ENCODE measurements at places on chromosomes 12 and 14.

DNA sequence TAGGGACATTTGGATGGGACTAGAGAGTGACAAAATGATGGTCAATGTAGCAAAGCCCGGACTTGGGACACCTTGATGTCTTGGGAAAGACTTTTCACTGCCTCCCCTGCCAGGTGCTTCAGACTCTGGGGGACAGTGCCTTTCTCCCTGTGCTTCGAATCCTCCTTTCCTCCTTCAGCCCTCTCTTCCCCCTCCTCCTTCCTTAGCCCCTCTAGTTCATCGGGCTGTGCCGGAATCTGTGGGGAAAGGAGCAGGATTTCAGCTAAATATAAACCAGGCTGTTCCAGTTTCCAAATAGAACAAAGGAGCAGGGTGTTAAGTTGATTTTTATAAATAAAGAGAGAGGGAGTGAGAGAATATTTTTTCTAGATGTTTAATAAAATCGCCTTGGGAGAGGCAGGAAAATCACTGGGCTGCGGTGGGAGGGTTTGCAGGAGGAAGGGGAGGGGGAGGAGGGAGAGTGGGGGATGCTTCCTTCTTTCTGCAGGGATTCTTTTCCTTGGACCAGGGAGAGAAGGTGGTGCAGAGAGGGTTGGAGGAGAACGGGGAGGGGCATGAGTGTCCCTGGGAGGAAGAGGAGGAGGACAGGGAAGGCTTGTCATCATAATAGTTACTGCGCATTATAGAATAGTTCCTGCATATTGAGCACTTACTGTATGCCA is 21.3 kb upstream of the CABP1 start:
- no peak for DNase-seq

DNA sequence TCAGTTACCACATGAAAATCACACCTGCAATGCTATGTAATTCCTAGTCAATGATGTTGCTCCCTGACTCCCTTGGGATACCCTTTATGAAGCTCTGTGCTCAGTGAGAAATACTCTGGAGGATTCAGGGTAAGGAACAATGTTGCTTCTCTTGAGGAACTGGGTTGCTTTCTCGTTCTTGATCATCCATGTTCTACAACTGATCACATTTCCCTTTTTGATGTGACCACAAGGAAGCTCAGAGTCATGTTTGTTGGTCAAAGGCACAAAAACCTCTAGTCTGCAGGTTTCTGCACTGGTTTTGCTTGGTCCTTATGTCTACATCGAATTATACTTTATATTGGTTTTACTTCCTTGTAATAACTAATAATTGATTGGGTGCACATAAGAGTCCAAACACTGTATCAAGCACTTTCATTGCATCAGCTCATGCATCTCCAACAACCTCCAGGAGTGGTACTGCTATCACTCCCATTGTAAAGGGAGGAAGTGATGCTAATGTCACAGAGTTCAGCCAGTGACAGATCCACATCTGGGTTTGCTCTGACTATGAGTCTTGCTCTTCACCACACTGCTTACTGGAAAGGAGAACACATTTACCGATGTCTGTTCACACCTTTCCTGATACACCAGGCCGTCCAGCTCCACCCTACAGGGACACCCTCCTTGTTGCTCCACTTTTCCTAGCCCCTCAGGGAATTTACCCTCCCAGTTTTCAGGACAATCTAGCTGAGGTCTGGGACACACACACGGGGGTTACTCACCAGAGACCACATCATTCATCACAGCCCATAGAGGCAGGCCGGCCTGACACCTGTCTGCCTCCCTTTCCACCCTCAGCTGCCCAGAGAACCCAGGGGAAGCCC is 41.0 kb downstream of the CMKLR1 start:
- DNase-seq = no peak

DNA sequence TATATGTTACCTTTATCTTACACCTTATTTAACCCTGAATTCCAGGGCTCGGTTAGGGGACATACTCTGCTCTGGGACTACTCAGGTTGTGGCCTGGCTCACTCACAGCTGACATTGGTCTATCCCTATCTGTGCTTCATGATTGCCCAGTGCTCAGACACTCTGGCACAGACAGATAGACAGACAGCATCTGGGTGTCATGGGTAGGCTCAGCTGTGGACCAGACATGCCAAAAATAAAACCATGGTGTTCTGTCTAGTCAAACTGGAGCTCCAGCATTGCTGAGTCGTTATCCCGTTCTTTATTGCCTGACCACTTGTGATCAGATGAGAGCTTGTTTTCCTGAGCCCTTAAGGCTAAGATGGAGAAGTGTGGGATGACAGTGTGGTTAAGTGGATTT is 29.0 kb downstream of the FBXW8 start:
- DNase-seq = no peak

DNA sequence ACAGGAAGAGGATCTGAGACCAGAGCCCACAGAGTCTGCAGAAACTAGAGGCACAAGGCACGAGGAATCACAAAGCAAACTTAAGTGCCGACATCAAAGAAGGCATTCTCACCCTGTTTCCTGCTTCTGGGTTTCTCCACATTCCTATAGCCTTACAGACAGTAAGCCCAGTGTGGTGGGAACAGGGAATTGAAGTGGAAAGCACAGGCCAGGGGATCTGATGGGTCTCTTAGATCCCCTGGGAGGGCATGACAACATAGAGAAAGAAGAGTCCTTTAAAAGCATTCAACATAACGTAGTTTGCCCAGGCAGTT is 75.6 kb upstream of the FRMD6 start:
- DNase-seq = peak; percentile 28

DNA sequence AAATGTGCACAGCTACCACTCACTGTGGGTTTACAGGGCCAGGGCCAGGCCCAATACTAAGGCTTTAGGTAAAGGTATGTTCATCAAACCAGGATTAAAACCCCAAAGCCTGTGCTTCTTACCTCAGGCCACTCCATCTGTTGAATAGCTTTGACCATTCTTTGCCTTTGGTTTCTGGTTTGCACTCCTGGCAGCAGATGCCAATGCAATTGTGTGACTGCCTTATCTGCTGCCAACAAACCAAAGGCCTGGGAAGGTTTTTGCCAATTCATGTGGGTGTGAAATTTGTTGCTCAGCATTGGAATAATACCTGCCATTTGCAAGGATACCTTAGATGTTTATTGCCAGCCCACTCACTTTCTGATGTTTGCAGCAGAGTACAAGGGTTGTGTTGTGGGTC is 221.6 kb downstream of the C12orf75 start:
- DNase-seq = no peak

- no peak for DNase-seq
Measured at GRCh38 chr14:104268295-104268694, 129.9 kb downstream of the KIF26A start.

DNA sequence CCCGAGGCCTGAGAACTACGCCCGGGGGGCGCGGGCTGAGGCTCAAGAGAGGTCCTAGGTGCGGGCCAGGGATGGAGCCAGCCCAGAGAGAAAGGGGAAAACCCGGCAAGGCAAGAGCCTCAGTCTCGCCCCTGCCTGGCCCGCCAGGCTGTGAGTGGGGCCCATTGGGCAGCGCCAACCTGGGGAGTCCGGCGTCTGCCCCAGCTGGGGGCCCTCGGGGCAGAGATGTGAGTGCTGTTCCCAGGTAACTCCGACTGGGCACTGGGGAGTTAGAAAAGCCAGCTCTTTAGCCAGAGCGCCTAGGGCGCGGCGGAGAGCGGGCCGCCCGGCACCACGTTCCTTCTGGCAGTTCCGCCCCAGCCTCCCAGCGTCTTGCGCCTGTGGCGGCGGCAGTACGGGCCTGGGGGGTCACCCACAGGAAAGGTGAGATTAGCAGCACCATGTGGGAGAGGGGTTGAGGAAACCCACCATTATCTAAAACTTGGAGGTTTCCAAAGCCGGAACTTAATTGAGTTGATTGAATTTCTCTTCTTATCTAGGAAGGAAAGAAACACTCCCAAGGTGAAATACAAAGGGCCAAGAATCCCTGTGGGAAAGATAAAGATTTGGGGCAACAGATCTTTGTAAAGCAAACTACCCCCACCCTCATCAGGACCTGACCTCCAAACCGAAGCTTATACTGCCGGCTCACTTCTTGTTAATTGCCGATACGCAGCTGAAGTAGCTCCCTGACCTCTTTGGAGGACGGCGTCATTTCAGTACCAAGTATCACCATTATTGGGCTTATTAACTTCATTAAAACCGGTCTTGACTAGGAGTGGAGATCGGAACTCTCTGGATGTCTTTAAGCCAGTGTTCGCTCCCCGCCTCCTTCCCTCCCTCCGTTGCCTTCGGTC is 11.6 kb downstream of the OTX2 start:
- DNase-seq = no peak

GRCh38 chr12:958588-959123 is 9.2 kb upstream of the RAD52 start:
- DNase-seq = no peak

DNA sequence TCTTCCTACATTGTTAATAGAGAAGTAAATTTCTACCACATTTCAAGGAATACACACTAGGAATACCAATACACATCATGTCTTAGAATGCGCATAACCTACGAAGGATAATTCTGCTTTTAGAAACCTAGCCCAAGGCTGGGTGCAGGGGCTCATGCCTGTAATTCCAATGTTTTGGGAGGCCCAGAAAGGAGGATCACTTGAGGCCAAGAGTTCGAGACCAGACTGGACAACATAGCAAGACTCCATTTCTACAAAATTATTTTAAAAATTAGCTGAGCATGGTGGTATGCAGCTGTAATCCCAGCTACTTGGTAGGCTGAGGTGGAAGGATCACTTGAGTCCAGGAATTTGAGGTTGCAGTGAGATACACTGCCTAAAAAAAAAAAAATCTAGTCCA is 206.9 kb downstream of the SOX5 start:
- no peak for DNase-seq

- DNase-seq = no peak
Measured at GRCh38 chr12:44441155-44441554, 435.0 kb downstream of the NELL2 start.

GRCh38 chr14:54258382-54258781 is 138.4 kb upstream of the CDKN3 start:
- no peak for DNase-seq

GRCh38 chr12:122046145-122046544 is 24.5 kb downstream of the BCL7A start:
- DNase-seq = no peak

DNA sequence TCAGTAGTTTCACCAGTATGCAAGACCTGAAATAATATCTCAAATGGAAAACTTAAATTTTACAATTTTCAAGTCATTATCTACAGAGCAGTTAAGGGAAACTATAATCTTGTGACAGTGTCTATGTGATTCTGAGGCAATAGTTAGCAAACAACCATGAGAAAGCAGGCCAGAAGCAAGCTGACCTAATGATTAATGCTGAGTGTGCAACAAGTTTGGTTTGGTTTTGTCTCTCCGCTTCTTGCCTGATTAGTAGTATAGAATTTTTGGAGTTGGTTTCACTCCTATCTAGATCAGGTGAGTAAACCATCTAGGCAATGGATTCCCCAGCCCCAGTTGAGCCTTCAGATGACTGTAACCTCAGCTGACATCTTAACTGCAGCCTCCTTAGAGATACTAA is 212.9 kb upstream of the NAV3 start:
- no peak for DNase-seq

DNA sequence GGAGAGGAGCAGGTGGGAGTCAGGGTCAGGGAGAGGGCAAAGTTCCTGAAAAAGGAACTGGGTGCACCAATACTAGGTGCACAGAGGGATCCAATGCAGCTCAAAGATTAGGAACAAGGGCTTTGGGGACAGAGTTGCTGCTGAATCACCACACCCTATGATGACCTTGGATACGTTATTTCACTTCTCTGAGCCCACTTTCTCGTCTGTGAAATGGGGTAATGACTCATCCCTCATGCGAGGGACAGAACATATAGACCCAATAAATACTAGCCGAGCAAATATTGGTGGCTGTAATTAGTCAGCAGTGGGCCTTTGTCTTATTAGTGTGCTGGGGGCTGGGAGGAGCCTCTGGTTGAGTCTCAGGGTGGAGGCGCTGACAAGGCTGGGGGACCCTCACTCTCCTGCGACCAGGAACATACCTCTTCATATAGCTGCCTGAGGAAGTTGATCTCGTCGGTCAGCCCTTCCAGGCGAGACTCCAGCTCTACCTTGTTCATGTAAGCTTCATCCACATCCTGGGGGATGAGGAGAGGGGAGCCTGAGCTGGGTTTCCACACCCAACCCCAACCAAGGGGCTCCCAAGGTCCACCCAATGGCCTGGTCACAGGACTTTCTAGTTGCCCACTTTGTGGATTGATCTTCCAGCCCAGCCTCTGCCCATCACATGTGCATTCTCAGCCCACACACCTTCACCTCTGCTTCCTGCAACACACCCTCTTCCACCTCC is 4.5 kb downstream of the KRT8 start:
- no peak for DNase-seq

GRCh38 chr12:109582636-109583035 is 9.0 kb downstream of the MVK start:
- no peak for DNase-seq

GRCh38 chr14:77562681-77563080 is 53.8 kb downstream of the SPTLC2 start:
- no peak for DNase-seq

- DNase-seq = no peak
Measured at GRCh38 chr14:102778338-102779083, 1.3 kb downstream of the TRAF3 start.

GRCh38 chr14:83467811-83468210 is 1934.2 kb upstream of the SEL1L start:
- DNase-seq = no peak

DNA sequence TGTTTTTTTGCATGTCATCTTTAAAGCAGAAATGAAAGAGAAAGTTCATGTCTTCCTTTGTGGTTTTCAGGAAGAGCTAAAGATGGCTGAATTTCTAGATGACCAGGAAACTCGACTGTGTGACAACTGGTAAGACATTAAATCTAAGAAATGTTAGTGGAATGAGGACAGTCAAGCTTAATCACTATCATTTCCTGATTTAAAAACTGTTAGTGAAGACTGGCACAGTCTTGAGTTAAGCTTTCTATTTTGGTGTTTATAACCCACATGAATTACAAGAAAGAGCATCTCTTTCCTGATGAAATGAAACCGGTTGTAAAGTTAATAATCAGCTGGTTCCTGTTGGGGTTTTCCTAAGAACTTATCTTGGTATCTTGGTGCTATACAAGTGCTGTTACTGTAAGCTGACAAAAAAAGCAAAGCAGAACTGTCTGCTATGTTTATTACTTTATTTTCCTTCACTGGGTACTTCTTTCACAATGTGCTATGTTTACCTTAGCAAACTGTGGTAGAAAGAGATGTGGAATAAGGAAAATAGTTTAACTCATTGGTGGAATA is 5.2 kb downstream of the TRAFD1 start:
- no peak for DNase-seq

- no peak for DNase-seq
Measured at GRCh38 chr14:104770851-104771272, 17.9 kb downstream of the SIVA1 start.

DNA sequence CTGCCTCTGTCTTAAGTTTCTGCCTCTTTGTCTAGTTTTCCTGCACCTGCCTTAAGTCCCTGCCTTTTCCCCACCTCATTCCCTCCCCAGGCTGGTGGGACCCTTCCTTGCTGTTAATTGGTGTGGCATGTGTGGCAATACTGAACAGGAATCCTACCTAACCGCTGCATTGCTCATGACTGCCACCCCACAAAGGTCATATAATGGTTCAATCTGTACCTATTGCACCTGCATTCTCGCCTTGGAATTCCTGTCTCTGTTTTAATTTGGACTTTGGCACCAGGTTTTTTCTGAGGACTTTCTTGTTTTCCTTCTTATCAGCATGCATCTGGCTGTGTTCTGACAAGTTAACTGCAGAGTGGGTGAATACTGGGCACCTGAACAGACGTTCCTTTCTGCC is 966.2 kb upstream of the TMEM132C start:
- no peak for DNase-seq

Measured in iPS DF 19.7 (cell line).